Ecto neural progenitor cell (in vitro differentiated cells): ENCODE measurements at places on chromosomes 5 and 9.

DNA sequence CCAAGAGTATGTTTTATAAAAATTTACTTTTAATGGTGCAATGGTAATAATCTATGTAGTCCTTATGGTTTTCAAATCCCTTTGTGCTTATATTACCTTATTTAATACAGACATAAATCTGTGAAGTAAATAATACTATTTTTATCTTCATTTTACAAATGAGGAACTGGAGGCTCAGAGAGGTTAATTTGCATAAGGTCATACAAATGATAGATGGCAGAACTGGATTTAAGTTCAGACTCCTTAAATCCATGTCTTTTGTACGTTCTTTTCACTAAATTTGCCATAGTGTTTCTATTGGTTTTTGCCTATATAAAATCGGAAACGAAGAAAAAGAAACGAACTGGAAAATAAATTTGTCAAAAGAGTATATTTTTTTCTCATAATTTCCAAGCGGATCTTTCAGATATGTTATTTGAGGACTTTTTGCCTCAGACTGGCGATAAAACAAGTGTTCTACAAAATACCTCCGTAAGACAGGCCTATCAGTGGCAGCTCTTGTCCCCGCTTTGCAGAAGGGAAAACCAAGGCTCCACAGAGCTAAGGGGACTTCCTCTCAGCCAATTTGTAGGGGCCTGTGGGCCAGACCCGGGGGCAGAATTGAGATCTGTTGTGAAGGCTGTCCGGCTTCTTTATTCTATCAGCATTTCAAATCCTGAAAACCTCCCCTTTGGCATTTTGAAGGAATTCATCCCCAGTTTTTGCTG is 1.1 kb upstream of the TNFAIP8 start:
- no peak for DNase-seq

- DNase-seq, result peak; percentile 39
Measured at GRCh38 chr5:138664276-138664943, 88.8 kb upstream of the CTNNA1 start.

DNA sequence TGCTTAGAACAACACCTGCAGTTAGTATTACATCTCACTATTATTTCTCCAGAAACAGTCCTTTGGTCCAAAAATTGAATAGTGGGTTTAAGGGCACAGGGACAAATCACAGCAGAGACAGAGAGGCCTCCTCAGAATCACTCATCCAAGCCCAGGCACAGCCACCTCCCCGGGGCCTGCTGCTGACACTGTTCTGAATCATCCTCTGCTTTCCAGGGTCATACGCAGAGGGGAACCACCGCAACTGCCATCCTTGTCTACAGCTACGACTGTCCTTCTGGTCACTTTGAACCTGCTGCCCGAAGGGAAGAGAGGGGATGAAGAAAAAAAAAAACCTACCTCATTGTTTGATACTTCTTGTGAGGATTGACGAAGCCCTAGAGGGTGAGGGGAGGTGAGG is 35.3 kb upstream of the MAN2A1 start:
- DNase-seq, result no peak

DNA sequence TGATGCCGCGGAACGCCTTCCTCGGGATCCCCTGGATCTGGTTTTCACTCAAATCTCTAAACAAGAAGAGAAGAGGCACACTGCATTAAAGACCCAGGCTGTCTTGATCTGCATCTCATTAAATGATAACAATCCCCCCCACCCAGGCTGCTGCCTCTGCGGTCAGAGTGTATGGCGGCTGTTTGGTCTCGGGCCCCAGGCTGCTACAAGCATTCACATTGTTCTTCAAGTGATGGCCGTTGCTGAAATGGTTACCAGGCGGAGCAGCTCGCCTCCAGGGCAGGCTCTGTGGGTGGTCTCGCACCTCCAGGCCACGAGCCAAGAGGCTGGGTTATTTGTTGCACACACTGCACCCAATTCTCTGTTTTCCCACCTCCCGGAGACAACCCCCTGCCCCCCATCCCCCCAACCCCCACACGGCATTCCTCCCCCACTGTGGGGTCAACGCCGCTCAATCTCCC is 304.1 kb upstream of the PANK3 start:
- peak; percentile 78 for DNase-seq

GRCh38 chr5:76219636-76220035 is 136.5 kb downstream of the SV2C start:
- no peak for DNase-seq
